Stimulated activated CD4-positive, alpha-beta T cell treated with anti-CD3 and anti-CD28 coated beads, Interleukin-1b, Interleukin-23, amount 100 ng/mL, for 1 hour (primary cell): ENCODE measurements at places on chromosomes 12 and 14.

DNA sequence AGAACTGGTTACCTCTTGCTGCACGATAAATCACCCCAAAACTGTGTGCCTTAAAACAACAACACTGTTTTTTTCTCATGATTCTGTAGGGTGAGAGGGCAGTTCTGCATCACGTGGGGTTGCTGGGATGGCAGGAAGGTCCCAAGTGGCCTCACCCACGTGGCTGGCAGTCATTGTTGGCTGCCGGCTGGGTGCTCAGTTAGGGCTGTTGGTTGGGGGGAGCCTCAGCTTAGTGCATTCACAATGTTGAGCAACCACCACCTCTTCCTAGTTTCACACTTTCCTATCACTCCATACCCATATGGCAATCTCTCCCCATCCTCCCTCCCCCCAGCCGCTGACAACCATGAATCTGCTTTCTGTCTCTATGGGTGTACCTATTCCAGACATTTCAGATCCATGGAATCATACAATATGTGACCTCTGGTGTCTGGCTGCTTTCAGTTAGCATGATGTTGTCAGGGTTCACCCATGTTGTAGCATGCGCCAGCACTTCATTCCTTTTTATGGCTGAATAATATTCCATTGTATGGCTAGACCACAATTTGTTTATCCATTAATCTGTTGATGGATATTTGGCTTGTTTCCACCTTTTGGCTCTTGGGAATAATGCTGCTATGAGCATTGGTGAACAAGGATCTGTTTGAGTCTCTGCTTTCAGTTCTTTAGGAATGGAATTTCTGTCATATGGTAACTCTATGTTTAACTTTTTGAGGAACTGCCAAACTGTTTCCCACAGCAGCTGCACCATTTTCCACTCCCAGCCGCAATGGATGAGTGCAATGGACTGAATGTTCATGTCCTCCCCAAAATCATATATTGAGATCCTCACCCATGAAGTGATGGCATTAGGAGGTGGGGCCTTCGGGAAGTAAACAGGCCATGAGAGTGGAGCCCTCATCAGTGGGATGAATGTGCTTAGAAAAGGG, 11.2 kb upstream of the POP5 start:
- DNase-seq: no peak

DNA sequence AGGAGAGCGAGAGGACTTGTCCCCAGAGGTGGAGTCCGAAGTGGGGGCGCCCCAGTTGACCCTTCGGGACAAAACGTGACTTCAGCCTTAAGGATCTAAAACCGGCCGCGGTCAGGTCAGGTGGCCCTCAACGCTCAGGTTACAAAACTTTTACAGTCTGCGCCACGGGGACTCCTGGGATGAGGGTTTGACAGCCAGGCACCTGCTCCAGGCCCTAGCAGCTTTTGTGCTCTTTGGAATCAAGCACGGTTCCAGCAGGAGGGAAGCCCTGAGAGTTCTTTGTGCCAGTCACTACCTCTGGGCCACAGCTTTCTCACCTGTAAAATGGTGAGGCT, 337 bp downstream of the ZC2HC1C start:
- DNase-seq: no peak

- DNase-seq: no peak
These were observed at the start of gene PYGL for GRCh38 chr14:50943943-50944646. PYGL (minus strand) TSS chr14:50944483; CDS start chr14:50944403, 80 bp downstream.

DNA sequence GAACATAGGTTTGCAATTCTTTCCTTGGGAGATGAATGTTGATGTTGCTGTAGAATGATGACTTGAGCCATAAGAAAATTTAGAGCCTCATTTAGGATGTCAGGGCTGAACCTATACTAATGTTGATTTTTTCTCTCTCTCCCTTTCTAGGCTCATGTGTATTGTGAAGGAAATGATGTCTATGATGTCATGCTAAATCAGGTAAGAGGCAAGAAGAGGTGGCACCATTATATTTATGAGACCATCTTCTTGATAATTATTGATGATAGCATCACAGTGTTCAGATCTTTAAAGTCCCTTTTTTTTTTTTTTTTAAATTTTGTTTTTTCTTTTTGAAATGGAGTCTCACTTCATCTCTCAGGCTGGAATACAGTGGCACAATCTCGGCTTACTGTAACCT, 3.3 kb downstream of the PARP2 start:
- no peak for DNase-seq

DNA sequence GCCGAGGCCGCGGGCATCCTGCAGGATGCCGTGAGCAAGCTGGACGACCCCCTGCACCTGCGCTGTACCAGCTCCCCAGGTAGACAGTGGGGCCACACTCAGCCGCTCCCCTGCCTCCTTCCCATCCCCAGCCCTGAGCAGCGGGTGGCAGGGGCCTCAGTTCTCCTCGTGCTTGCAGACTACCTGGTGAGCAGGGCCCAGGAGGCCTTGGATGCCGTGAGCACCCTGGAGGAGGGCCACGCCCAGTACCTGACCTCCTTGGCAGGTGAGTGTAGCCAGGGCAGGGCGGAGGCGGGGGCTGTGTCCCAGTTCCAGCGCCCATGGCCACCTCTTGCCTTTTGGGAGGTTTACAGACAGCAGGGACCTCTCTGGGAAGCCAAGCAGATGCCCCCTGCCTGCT, 22.9 kb downstream of the HIP1R start:
- no peak for DNase-seq

DNA sequence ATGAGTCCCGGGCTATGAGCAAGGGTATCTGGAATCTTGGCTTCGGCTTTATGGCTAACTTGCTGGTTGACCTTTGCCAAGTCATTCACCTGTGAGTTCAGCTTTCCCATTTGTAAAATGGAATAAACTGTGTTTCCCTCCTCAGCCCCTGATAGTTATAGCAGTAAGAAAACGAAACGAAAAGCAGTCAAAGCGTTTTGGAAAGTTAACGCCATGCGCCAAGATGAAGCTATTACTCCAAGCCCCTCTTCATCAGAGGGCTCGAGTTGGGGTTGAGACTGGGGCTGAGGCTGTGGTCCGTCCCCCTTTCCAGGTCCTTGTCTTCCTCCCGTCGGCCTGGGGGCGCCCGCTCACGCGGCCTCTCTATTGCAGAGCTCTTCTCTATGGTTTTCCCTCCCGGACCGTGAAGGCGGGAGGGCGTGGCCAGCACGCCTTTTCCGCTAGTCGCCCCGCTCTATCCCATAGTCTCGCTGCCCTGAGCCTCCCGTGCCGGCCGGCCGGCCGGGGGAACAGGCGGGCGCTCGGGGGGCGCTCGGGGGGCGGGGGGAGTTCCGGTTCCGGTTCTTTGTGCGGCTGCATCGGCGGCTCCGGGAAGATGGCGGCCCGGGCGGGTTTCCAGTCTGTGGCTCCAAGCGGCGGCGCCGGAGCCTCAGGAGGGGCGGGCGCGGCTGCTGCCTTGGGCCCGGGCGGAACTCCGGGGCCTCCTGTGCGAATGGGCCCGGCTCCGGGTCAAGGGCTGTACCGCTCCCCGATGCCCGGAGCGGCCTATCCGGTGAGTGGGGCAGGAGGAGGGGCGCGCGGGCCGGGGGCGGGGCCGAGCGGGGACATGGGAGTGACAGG, at the start of gene SMARCD1:
SMARCD1 (plus strand) TSS at position 568 of the 840 bp plus-strand sequence; CDS start at position 596, 28 bp downstream.
- DNase-seq: peak; percentile 67

DNA sequence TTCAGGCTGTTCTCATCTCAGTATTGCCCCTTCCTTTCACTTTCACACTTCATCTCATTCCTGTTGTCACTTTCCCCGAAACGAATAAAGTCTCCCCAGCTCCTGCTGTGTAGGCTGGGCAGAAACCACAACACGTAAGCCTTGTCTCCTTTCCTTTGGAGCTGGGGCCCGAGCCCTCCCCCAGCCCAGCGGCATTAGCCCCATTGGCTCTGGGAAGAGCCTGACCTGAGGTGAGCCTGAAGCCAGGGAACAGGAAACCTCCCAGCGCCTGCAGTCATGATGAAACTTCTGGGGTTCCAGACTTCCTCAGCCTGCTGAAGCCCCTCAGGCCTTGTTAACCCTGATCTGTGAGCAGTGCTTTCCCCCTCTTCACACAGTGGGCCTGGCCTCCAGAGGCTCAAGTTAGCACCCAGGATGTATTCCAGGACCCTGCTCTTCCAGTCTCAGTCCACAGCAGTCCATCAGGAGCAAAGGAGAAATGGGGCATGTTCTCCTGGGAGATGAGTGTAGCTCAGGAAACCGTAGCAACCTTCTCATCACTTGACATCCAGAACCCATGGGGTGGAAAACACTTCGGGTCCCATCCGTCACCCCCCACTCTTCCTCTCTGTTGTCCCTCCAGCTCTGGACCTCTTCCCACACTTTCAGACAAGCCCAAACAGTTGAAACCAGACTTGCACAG, 21.8 kb downstream of the VASH1 start:
- DNase-seq: no peak

- DNase-seq: no peak
These were observed 1.7 kb downstream of the RASSF8 start for GRCh38 chr12:25960143-25960542.

DNA sequence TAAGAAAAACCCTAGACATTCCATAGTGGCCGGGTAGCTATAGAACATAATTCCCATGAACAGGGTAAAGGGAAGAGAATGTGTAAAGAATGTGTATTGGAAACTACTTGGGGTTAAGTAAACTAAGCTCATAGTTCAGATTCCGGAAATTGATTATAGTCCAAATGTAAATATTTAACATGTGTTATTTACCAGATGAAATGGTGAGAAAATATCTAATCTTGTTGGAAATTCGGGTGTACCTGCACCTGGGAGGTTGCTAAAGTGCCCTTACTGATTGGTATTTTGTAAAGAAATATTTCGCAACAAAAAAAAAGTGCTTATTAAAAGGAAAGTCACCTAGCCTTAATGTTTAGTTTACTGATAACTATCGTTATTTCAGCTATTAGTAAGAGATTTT, 14.4 kb downstream of the RASSF9 start:
- no peak for DNase-seq

GRCh38 chr12:66934302-66935062, 255.6 kb upstream of the GRIP1 start:
- DNase-seq: no peak

GRCh38 chr14:76273346-76273745, 102.6 kb upstream of the ESRRB start:
- no peak for DNase-seq

DNA sequence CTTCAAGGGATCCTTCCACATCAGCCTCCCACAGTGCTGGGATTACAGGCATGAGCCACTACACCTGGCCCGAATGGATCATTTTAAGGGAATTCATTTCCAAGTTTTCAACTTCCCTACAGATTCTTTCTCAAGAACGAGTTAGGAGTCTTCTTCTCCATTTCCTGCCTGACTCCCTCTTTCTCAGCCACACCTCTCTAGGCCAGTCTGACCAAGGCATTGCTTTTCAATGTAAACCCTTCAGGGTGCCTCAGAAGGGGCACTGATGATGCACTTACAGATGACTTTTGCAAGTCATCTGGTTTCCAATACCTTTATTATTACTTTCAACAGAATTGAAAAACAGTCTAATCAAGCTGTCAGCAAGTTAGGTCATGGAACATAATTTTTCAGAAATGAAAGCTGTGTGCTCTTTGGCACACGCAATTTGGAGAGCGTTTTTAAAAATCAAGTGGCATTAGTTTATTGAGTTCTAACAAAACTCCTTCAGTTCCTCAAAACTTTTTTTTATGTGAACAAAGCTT, 47.2 kb downstream of the SVOP start:
- no peak for DNase-seq

DNA sequence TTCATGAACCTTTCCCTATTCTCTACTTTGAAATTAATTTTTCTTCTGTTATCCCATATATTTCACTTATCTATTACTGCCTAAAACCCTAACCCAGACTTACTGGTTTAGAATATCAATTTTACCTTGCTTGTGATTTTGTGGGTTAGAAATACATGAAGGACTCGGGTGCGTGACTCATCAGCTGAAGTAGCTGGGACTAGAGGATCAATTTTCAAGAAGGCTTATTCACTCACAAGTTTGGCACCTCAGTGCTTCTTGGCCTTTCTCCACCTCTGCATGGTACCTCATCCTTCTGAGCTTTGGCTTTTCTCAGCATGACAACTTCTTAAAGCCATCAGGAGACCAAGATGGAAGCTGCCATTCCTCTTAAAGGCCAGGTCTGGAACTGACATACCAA, 57.8 kb downstream of the TMEM117 start:
- no peak for DNase-seq

DNA sequence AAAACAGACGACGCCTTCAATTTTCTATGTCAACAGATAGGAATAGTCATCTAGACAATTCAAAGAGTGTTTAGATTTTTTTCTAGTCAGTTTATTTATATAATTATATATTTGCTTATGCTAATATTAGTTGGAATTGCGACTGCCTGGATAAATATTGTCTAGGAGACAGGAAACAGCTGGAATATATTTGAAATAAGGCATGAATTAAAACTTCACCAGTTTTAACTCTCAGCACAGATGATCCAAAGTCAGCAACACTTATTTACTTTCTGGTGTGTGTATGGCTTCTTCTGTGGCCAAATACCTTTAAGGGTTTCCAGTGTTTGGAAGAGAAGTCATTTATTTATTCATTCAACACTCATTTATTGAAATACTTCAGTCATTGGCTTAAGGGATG, 1215.4 kb upstream of the USP15 start:
- DNase-seq: no peak

DNA sequence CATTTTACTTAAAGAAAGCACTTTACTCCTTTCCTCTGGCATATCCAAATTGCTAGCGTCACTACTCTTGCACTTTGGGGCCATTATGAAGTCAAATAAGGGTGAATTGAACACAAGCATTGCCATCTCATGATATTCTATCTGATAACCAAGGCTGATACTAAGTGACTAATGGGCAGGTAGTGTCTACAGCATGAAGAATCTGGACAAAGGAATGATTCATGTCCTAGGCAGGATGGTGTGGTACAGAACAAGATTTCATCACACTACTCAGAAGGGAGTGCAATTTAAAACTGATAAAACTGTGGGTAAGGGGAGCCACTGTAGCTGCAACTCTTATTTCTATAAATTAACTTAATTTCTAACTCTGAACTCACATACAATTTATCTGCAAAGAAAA, 7.7 kb upstream of the SLC6A15 start:
- no peak for DNase-seq

GRCh38 chr14:62347562-62348011, 585.4 kb downstream of the SNAPC1 start:
- no peak for DNase-seq

DNA sequence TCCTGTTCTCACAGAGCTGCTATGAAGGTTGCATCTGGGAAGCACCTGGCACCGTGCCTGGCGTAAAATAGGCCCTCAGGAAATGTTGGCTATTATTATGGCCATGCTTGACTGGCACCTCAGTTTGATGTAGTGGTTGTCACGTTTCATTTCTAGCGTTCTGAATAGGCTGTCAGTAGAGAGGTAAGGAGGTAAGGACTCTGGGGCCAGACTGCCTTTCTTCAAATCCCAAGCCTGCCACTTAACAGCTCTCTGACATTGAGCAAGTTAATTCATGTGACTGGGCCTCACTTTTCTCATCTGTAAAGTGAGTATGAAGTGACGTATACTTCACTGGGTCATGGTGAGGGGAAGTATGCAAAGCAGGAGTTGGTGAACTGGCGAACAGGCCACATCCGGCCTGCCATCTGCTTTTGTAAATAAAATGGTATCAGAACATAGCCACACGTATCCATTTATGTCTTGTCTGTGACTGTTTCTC, 196.2 kb downstream of the CACNA1C start:
- no peak for DNase-seq

- DNase-seq: no peak
These were observed 70.2 kb downstream of the ETV6 start for GRCh38 chr12:11719678-11720099.
